Occipital lobe (tissue), 3 donors: ENCODE measurements at places on chromosomes 3 and 15. TPM values are rescaled to one million over a fixed set of nuclear protein-coding genes. Genes with fewer than 3 reads are reported as not detected.

LTF gene
- total RNA-seq: 3.6 TPM

MEIS2 gene
- 151 TPM for total RNA-seq

ADAMTS17 gene
- 5.1 TPM for total RNA-seq

NFKBIZ gene
- 2.3 TPM for total RNA-seq

TTLL13 gene
- 0.31 TPM for total RNA-seq

ULK3 gene
- total RNA-seq: 32.4 TPM
